Endodermal cell (in vitro differentiated cells): ENCODE measurements at places on chromosomes 11 and 22. TPM values are rescaled to one million over a fixed set of nuclear protein-coding genes. Genes with fewer than 3 reads are reported as not detected.
A peak's percentile ranks its signal among the peaks of the same experiment; 100 is the strongest.

The OR4D5 gene
- 0.24 TPM in 1 of 2 replicates, not detected in the other for total RNA-seq

GRCh38 chr11:26063915-26064314, 268.0 kb upstream of the ANO3 start:
- no peak overlapping the region for H3K4me3 ChIP-seq
- H3K27me3 ChIP-seq = no peaks in the 10 kb centered on the region
- no peaks in the 10 kb centered on the region for H3K4me1 ChIP-seq
- DNase-seq = no peak

DNA sequence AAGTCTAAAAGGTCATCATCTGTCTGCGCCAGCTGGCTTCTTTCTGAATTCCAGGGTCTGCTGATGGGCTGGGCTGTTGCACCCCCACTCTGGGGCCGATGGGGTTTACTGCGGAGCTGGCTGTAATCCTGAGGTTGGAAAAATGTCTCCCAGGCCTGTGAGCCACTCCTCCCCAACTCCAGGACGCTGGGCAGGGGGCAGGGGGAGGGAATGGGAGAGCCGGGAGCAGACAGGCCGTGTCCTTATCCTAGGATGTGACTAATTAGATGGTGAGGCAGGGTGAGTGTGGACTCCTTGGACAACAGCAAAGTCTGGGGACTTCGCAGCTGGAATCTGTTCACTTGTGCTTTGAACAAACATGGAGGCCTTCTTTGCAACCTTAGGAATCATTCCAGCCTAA, 48.7 kb downstream of the LRRC32 start:
- no peak overlapping the region for H3K4me3 ChIP-seq
- H3K36me3 ChIP-seq = no peaks in the 10 kb centered on the region
- no peaks in the 10 kb centered on the region for H3K27me3 ChIP-seq
- H3K4me1 ChIP-seq = peaks cover 12% of the 10 kb centered on the region

DNA sequence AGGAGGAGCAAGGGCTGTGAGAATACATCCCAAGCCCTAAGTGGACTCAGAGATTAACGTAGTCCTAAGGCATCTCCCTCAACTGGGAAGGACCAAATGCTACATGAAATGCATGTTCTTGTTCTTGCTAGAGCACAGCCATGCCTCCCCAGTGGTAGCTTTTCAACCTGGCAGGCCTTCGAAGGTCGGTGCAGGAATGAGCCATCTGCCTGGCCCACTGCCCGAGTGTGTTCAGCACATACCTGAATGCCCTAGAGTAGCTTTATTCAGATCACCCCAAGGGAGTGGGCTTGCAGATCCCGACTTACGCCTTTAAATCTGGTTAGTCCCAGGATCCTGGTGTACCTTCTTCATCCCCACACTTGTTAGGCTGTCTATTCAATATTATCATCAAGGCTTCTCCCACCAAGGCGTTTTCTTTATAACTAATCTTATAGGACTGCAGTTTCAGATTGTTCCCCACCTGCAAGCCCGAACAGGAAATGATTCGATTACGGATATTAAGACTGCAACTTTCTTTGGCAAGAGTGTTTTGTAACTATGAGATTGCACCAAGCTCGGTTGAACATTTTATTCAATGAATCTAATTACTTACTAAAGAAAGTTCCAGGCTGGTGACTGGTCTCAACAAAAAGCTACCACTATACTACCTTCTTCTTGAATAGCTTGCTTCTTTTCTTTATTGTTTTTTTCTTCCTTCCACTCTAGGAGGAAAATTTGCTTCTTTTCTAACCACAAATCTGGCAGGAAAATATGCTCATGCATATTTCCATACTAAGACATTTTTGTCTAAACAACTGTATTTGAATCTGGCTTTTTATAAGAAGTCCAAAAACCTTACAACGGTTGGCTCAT, 115.6 kb downstream of the SGSM3 start:
- peaks cover 2% of the 10 kb centered on the region for H3K36me3 ChIP-seq
- H3K27ac ChIP-seq = no peak overlapping the region
- no peaks in the 10 kb centered on the region for H3K27me3 ChIP-seq
- no peak overlapping the region for H3K4me3 ChIP-seq
- DNase-seq = no peak

DNA sequence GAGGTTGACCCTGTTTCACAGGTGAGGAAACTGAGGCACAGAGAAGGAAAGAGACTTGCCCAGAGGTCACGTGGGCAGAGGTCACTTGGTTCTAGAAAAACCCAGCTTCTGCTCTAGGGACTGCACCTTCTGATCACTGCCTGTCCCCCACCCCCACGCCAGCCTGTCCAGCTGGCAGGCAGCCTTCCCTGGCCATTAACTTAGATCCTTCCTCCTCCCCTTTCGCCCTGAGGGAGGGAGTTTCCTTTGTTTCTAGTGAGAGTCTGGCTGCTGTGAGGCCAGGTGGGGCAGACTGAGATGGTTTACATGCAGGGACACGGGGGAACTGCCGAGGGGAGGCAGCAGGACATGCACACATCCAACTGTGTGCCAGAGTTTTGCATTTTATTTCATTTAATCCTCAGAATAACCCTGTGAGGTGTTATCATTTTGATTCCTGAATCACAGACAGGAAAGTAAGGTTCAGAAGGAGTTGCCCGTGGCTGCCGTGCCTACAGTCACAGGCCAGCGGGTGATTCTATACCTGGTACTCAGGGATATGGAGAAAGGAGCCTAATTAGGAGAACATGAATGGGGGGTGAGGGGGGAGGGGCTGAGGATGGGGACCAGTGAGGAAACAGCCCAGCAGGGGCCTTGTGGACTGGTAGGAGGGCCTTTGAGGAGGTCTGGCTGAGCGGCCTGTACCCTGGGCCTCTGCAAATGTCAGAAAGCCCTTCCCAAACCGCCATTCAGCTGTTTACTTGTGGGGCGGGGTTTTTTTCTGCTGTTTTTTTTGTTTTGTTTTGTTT, 3.4 kb downstream of the FAM83F start:
- peak overlapping the region; percentile 45 for H3K4me3 ChIP-seq
- H3K27me3 ChIP-seq = peaks cover 22% of the 10 kb centered on the region
- DNase-seq = peak; percentile 83
